Myocyte (in vitro differentiated cells): ENCODE measurements at places on chromosomes 2 and 18.

- DNase-seq = no peak
Measured at GRCh38 chr2:192467953-192468660, 273.4 kb upstream of the TMEFF2 start.

DNA sequence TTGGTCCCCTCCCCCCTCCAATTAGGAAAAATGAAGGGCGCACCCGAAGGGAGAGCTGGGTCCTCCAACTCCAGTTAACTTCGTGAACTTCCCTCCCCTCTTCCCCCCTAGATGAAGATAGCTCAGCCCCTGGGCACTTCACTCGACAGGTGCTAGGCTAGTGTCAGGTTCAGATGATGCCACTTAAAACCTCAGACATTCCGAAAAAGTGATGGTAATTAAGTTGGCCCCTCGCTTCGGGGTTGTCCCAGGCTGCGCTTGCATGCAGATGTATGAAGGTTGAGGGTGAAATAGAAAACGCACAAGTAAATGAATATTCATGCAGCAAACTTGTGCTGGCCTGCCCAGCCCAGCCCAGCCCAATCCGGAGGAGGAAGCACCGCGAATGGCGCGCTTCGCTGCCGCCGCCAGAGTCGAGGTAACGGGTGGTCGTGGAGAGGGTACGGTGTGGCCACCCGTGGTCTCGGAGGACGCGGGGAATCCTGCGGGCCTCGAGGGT is 3.0 kb upstream of the GBX2 start:
- DNase-seq = no peak

GRCh38 chr18:75256376-75256775 is 45.8 kb downstream of the TSHZ1 start:
- DNase-seq = no peak

DNA sequence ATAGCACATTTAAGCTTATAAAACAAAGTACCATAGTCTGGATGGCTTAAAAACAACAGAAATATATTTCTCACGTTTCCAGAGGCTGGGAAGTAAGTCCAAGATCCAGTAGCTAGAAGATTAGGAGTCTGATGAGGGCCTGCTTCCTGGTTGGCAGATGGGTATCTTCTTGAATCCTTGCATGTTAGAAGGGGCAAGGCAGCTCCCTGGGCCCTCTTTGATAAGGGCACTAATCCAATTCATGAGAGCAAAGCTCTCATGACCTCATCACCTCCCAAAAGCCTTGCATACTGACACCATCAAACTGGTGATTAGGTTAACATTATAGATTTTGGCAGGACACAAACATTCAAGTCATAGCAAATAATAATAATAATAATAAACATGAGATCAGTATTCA is 146.4 kb downstream of the CCDC102B start:
- DNase-seq = no peak

GRCh38 chr2:210971431-210971830 is 415.0 kb downstream of the CPS1 start:
- DNase-seq = no peak

GRCh38 chr2:126886211-126886915 is 12.3 kb upstream of the TEX51 start:
- DNase-seq = peak; percentile 18

- DNase-seq = no peak
Measured at GRCh38 chr18:58313491-58314032, 269.5 kb downstream of the NEDD4L start.
